Stimulated activated CD8-positive, alpha-beta memory T cell treated with anti-CD3 and anti-CD28 coated beads, Interleukin-2, amount 100 ng/mL, for 1 hour (primary cell): ENCODE measurements at places on chromosomes 3 and 15.

DNA sequence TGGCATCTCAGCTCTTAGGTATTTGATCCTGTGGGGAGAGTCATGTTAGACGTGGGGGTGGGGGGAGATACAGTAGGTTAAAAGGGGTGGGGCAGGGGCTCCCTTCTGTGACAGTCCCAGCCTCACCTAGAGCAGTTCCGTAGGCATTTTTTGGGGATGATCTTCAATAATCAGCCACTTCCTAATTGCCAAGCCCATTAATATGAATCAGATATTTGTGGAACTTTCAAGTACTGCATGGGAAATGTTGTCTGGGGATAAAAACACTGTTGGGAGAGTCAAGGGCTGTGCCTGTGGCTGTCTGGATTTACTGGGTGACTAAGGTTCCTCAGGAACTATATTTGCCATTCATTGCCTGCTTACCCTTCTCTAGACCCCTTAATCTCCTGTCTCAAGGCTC lies 9.5 kb downstream of the C3orf52 start:
- DNase-seq = no peak

DNA sequence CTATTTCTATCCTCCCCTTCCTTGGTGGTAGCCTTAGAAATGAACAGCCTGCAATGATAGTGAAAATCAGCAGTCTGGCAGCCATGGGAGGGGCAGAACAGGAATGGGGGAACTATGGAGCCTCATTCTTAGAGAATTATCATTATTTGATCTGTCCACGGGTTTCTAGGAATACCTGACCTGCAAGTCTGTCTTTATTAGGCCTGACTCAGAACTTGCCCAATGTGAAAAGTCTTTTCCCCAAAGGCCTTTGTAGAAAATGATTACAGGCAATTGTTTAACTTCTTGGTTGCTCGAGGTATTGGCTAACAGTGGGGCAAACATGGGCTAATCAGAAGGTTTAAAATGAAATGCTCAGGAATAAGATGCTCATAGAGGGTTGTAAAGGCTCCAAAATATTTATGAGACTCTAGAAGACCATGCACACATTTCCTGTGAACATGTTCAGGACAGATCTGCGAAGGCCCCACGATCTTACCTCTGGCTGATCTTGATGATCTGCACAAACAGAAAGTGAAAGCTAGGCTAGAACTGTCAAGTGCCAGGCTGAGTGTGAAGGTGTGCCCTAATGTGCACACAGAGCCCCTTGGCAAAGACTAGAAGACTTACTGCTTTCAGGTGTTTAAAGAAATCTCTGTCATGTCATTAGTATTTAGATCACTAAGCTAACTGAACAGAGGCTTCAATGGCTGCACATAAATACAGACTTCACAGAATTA lies 39.6 kb upstream of the LAMP3 start:
- DNase-seq = no peak

DNA sequence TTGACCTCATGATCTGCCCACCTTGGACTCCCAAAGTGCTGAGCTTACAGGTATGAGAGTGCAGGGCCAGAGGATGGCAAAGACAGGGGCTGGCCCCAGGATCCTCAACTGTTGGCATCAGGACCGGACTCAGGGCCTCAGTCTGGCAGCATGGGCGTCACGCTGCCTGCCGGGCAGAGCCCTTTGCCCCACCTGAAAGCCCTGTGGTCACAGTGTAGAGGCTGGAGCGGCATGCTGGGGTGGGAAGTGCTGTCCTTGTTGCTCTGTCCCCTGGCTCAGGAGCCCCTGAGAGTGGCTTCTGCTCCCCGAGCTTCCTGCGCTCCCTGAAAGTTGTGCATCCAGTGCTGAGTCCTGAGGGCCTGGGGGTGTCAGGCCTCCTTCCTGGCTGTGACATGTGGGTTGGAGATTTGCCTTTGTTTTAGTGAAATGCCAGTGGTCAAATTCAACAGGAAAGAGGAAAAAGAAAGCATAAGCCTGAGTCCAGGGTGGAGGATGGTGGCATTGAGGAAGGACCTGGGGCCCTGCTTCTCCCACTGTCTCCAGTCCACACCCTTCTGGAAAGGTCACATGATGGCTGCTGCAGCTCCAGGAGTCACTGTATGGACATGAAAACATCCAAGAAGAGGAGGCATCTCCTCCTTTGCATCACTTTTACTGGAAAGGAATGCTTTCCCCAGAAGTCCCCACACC lies 147.2 kb downstream of the OR4M2 start:
- no peak for DNase-seq

GRCh38 chr3:49617390-49618013 lies 56.6 kb upstream of the APEH start:
- no peak for DNase-seq

GRCh38 chr3:146546366-146546965 lies 2.1 kb upstream of the PLSCR1 start:
- no peak for DNase-seq

- DNase-seq = no peak
Measured at GRCh38 chr3:149419816-149420215, 42.4 kb upstream of the TM4SF1 start.

- DNase-seq = no peak
Measured at GRCh38 chr3:129507181-129507831, 21.1 kb upstream of the RHO start.

DNA sequence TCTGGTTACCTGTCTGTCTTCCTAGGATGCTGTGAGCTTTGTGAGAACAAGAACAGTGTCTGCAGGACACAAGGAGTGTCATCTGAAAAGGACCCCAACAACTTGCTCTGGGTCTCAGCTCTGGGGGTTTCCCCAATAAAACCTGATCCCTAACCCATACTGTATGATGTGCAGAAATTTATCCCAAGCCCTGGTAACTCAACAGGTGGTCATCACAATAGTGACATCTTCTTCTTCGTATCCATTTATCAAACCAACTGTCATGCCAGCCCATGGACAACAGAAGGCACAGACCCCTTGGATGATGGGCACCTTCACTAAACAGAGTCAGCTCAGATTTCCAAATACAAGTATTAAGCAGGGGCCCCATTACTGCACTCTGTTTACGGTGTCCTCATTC lies 127.5 kb downstream of the UACA start:
- no peak for DNase-seq

DNA sequence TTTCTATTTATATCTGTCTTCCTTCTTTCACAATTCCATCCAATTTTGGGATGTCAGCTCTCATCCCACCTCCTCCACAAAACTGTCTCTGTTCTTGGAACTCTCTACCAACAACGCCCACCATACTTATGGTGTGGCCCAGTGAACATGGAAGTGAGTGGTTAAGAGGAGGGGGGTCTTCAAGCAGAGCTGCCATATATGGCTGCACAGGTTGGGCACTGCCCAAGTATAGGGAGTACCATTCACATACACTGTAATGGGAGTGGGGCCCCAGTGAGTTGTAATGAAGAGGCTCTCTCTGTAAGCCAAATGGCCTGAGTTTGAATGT lies 7.9 kb upstream of the CAMK1 start:
- no peak for DNase-seq

DNA sequence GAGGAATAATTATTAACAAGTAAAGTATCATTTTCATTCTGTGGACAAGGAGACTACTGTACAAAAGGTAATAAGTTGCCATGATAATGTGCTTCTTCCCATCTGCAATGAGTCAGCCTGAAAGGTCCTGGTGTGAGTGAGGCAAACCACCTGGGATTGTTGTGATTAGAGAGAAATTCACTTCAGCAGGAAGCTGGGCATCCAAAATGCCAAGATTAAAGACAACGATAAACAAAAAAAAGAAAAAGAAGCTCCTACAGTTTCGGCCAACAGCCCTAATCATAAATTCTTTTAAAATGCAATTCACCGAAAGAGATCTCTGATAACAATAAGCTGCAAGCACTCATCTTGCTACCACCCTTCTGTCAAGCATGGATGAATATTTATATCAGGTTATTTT lies 507.8 kb downstream of the TUSC7 start:
- no peak for DNase-seq

DNA sequence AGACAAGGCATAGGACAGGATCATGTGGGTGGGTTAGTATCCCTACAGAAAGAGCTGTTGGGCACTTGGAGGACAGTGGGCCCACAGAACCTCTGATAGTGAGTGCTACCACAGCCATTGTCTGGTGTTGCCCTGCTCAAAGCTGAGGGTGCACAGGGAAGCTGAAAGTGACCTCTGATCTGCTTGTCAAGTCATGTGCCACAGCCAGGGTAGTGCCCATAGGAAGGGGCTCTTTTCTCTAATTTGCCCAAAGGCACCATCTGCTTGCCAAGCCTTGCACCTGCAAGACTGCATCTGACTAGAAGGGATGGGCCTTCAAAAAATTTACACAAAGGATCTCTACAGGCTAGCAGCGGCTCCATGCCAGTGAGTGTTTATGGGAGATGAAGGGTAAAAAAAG lies 87.4 kb upstream of the GSK3B start:
- DNase-seq = no peak

GRCh38 chr15:70763950-70764730 lies 782 bp upstream of the UACA start:
- DNase-seq = no peak

DNA sequence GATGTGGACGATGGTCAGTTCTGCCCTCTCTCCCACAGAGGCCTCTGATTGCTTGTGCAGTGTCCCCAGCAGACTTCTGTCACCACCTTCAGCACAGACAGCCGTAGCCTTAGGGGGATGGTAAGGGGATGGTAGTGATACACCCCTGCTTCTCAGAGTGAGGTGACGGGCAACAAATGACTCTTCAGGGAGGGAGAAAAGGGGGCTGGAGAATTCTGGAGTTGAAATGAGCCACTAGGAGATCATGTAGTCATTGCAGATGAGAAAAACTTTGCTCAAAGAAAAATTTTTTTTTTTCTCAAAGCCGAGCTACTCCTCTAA lies 29.6 kb upstream of the TIMP4 start:
- no peak for DNase-seq

- no peak for DNase-seq
Measured at GRCh38 chr3:99760629-99761028, 57.0 kb upstream of the CMSS1 start.

- no peak for DNase-seq
Measured at GRCh38 chr3:71366988-71367604, 216.4 kb downstream of the FOXP1 start.

GRCh38 chr3:21888656-21889055 lies 137.6 kb upstream of the ZNF385D start:
- no peak for DNase-seq

DNA sequence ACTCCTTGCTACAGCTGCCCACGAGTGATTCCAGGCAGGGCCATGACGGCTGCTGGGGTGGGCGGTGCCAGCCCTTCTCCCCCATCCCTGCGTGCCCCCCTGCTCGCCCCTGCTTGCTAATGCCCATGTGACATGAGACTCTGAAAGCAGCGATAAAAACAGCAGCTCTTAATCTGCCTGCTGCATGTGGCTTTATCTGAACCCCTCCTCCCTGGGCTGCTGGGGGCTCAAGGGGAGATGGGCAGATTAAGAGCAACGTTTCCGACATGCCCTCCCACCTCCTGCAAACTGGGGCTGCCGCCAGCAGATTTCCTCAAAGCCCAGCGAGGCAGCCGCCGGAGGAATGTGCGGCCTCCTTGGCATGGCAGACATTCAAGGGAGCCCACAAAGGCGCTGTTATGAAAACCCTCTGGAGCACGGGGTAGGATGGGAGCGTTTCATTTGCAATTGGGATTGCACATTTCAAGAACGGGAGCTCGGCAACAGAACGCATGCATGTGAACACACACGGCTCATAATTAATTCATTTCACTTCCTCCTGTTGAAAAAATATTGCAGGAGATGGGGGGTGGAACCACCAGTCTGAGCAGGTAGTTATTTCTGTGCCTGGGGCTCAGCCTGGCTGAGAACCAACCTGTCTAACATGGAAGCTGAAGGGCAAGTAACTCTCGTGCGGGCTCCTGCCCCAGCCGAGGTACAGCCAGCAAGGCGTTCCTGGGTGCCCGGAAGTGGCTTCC lies 504.2 kb upstream of the PROK2 start:
- DNase-seq = no peak

DNA sequence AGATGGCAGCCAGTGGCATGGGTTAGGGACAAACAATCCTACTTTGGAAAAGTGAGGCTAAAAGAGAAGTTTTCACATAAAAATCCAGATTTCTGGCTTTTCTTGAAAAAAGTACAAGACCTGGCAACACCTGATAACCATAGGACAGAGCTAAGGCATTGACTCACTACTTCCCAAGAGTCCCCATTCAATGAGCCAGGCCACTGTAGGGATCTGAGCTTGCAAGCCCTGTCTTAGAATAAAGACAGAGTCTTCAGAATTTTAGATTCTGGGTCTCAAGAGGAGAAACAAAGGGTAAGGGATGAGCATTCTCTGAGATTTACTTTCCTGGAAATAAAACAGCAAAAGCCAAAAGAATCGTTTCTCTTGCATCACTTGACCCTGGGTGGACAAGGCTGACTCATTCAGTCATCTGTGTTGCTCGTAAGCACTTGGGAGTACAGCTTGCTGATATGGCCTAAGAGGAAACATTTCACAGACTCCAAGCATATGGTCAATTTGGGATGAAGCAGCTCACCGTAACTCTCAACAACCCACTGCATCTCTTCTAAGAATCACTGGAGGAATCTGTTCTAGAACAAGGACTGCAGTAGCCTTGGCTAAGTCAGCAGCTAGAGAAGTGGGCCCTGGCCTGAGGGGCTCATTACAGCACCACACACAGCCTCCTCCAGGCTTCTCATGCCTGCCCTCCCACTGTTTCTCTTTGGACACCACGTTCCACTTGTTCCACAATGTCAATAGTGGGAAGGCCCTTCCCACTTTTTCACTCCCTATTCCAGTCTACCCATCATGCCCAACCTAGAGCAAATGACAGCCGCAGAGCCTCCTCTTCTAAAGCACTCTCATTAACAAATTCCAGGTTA lies 86.2 kb downstream of the RFTN1 start:
- no peak for DNase-seq
